NCI-H524 treated with DMSO at 0.1 percent for 48 hours (cell line): ENCODE measurements at places on chromosomes 11 and 22.

DNA sequence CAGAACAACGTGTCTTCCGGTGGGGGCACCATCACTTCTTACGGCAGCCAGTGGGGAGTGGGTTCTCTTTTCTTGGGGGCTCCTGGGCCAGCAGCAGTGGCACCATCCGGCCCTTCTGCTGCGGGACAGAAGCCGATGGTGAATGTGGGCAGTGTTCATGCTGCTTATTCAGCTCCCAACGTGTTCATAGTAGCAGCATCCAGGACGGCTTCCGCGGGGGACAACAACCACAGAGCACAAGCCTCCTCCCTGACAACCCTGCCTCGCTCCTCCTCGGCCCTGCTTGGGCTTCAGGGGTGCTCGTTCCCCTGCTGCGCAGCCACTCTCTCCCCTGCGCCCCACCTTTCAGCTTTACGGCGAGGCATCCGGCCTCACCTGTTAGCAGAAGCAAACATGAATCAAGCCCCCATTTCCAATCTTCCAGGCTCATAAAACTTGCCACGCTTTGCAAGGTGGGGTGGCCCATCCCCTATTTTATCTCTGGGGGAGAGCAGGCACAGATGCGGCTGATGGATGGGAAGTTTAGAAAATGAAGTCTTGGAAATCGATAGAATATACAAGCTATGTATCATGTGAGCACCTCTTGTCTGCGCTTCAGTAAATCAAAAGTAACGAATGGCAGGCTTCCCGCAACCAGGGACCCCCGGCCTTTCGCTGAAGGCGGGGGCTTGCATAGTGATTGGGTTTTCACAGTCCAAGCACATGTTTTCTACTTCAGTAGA is 191.8 kb upstream of the NECTIN1 start:
- DNase-seq = no peak

- no peak for DNase-seq
Observed at GRCh38 chr11:128814856-128815705, 52.0 kb downstream of the KCNJ1 start.

DNA sequence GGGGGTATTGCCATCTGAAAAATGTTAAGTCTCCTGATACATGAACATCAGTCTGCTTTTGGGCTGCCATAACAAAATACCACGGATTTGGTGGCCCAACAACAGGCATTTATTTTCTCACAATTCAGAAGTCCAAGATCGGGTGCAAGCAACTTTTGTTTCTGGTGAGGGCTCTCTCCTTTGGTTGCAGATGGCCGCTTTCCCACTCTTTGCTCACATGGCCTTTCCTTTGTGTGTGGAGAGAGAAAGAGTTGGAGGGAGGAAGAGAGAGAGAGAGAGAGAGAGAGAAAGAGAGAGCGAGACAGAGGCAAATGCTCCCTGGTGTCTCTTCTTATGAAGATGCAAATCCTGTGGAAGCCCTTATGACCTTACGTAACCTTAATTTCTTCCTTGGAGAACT is 2.5 kb upstream of the KRTAP5-2 start:
- no peak for DNase-seq

GRCh38 chr11:8932564-8933180 is at the start of gene C11orf16:
TSS of gene C11orf16 (minus strand) at chr11:8932947. CDS start at chr11:8932308, 639 bp downstream.
- DNase-seq = no peak

GRCh38 chr11:125348674-125349309 is 147.3 kb downstream of the FEZ1 start:
- DNase-seq = no peak

GRCh38 chr22:30721741-30722140 is 27.1 kb downstream of the OSBP2 start:
- no peak for DNase-seq

DNA sequence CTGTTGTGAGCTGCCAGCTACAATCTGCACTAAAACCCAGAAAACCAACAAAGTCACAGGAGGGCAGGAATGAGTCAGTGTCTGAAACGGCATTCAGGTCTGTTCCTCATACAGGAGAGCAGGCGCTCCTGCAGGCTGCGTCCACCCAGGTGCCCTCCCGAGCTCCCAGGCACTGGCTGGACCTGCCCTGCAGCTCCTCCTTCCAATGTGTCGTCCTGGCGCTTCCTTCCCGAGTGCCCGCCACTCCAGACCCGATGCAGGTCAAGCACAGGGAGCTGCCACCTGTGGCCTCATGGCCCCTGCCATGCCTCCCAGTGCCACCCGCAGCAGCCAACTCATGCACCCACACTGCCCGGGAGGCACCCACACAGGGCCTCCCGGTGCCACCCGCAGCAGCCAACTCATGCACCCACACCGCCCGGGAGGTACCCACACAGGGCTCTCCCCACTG is 12.0 kb downstream of the BRD1 start:
- DNase-seq = no peak

DNA sequence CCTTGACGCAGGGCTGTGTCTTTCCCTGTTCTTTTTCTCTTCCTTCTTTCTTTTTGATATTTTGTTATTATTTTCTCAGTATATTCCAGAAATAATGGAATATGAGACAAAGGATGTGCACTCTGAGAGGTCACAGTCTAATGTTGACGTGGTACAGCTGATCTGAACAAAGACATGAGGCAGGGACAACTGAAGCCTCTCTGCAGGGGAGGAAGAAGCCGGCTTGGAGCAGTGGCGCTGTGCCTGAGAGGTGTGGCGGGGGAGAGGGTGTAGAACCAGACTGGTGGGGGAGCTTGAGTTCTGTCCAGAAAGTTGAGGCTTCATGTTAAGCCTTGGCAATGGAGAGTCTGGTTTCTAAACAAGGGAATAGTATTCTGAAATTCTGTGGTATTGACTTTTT is 34.7 kb downstream of the ADAMTS15 start:
- no peak for DNase-seq

DNA sequence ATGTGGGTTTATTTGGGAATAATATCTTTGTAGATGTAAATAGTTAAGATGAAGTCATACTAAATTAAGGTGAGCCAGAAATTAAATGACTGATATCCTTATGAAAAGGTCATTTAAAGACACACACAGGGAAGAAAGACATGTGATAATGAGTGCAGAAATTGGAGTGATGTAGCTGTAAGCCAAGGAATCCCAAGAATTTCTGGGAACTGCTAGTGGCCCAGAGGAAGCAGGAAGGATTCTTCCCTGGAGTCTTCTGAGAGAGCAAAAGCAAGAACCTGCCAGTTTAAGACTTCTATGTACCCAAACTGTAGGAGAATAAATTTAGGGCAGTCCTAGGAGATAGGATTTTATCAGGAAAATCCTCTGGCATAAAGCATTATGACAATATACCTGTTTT is 66.9 kb downstream of the LRRC4C start:
- no peak for DNase-seq

GRCh38 chr11:46977038-46977813 is 40.7 kb downstream of the CSTPP1 start:
- no peak for DNase-seq

DNA sequence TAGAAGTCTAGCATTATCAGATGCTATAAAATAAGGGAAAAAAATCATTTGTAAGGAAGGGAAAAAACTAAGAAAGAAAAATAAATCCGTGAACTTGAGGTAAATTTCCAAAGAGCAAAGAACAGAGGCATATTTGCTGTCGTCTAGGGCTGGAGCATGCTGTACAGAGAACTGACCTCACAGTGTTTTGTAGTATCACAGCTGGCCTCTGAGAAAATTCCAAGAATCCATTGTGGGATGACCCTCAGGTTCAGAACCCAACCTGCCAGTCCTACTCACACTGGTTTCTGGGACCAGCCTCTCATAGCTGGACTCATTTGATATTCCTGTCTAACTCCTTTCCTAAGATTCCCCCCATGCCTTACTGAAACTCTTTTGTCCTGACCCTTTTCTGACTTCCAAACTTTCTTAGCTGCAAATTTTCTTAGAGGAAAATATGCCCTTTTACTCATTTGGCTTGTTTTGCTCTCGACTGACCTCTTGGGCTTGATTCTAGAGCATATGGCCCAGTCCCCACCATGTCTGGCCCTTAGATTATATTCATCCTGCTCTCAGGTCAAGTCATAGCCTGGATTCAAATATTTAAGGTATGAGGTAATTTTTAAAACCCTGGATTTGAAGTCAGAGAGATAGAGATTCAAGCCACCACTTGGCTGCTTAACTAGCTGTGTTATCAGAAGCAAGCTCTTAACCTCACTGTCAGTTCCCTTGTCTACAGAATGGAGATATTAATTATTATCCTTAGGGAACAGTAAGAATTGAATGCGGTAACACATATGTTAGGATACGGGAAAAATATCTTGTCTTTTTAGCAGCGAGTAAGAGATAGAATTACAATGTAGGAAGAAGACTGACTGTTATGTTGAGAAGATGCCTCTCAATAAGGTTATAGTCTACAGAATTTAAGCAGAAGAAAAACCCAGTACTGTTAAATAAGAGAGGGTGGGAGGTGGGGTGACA is 89.7 kb upstream of the KCNA4 start:
- no peak for DNase-seq

DNA sequence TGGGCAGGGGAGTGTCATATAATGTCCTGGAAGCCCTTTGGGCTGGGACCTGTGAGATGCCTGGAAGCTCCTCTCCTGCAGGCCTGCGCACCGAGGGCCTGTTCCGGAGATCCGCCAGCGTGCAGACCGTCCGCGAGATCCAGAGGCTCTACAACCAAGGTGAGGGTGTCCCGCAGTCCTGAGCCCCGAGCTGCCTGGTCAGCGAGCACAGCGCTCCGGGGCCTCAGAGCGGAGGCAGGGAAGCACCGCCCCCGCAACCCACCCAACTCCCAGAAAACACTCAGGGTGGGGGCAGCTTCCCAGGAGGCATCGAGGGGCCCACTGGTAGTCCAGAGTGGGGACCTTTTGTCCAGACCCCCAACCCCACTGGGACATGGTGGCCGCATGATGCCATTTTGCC is 95.5 kb downstream of the ARHGAP8 start:
- no peak for DNase-seq

DNA sequence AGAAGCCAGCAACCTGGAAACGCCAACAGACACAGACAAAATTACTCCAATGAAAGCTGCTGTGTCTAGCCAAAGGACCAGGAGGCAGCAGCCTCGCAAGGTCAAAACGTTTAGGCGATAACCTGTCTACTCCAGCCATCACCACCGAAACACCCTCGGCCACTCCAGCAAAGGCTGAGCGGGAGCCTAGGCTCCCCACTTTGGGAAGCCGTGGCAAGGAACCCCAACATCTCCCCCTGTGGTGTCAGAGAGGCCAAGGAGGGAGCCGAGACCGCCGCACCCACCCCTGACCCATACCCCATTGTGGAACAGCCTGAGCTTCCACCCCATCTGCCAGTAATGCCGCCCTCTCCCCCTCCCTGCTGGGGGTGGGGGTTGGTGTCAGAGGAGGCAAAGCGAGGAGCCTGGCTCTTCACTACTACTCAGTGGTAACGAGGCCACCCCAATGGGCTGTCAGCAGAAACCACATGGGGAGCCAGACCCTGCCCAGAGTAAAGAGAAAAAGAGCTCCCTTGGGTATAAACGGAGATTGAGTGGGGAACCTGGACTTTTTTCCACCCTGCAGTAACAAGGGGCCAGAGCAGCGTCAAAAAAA is 33.9 kb upstream of the SEPTIN5 start:
- DNase-seq = no peak

DNA sequence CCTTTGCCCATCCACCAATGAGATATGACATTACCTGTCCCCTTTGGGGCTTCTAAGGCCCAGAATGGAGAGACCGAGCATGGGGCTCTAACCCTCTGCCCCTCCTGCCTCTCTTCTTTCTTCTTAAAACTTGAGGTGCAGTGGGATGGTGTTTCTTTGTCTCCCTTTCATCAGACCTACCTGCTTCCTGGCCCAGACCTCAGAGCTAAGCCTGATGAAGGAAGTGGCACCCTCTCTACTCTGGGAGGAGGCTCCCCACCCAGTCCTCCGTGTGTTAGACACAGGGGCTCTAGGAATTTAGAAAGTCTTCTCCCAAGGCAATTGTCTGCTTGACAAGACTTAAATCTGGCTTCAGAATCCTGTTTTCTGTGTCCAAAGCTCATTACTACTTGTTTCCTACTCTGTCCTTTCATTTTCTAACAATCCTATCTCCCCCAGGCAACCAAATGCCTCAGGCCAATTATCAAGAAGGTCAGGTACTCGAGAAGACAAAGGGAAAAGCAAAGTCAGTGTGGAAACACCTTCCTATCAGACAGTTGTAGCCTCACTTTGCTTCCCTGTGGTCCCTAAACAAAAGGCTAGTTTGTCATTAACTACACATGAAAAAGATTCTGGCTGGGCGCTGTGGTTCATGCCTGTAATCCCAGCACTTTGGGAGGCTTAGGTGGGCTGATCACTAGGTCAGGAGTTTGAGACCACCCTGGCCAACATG is 20.3 kb upstream of the PARVA start:
- no peak for DNase-seq

GRCh38 chr11:3824714-3825472 is 15.9 kb downstream of the RHOG start:
- no peak for DNase-seq

DNA sequence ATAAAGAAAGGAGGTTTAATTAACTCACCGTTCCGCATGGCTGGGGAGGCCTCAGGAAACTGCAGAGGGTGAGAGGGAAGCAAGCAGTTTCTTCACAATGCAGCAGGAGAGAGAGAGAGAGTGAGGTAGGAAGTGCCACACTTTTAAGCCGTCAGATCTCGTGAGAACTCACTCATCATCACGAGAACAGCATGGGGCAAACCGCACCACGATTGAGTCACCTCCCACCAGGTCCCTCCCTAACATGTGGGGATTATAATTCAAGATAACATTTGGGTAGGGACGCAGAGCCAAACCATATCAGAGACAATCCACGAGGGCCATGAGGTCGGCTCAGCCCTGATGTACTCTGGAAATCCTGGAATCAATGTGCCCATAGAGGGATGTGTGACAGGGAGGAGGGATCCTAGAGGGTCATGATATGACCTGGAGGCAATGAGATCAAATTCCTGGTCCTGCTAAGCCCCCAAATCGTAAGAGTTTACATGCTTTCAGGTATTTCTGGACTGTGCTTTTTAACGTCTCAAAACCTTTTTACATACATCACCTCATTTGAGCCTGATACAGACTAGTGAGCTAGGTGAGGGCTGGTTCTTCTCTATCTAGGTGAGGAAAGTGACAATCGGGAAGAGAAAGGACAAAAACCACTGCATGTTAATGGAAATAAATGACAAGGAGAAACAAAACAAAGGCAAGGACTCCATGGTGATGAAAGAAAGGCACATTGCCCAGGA is 19.5 kb upstream of the RASSF10 start:
- no peak for DNase-seq

GRCh38 chr22:44645083-44645482 is 56.9 kb upstream of the PRR5 start:
- no peak for DNase-seq

DNA sequence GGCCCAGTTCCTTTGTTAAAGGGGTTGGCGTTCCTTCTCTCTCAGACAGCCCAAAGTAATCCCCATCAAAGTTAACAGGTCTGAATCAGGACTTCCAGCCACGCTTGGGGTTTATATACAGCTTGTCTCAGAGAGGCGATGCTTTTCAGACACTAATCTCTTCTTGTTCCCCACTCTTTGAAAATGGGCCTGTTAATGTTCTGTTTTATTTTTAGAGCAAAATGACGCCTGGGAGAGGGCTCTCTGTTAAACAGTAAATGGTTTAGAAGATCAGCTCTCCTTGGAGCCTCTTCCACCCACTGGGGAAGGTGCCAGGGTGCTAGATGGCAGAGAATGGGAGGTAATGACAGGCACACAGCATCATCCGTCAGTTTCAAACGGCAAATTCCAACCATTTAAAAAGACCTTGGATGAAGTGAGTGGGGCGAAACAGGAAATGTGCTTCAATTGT is 235.9 kb upstream of the NARS2 start:
- DNase-seq = no peak

GRCh38 chr22:43198936-43199335 is 12.0 kb upstream of the TTLL12 start:
- DNase-seq = no peak

- no peak for DNase-seq
Observed at GRCh38 chr11:126823274-126823673, 177.3 kb downstream of the KIRREL3 start.
